ENCODE measurements at places on chromosomes 16 and 17. TPM values are rescaled to one million over a fixed set of nuclear protein-coding genes. Genes with fewer than 3 reads are reported as not detected.

- H3K27me3 ChIP-seq: no peaks in the 10 kb centered on the region
- peaks cover 5% of the 10 kb centered on the region for H3K4me1 ChIP-seq
- DNase-seq: no peak
These were observed 7.1 kb downstream of the GIT1 start for GRCh38 chr17:29582254-29582765.

Gene TNK1
- 9.3 TPM for total RNA-seq

Gene NEURL4
- total RNA-seq: 44.7 TPM

Gene SSTR5
- total RNA-seq: 6.7 TPM

- no peaks in the 10 kb centered on the region for H3K4me1 ChIP-seq
- no peak overlapping the region for H3K27ac ChIP-seq
- DNase-seq: no peak
- no peaks in the 10 kb centered on the region for H3K36me3 ChIP-seq
- H3K27me3 ChIP-seq: no peaks in the 10 kb centered on the region
These were observed 55.2 kb downstream of the ACTG1 start for GRCh38 chr17:81457401-81457800.

Gene KCNJ16
- total RNA-seq: 281 TPM

Gene SULT1A1
- 20.7 TPM for total RNA-seq

Gene LGALS9B
- not detected for total RNA-seq

GRCh38 chr17:5500589-5501391 lies 14.4 kb downstream of the MIS12 start:
- H3K27me3 ChIP-seq: no peaks in the 10 kb centered on the region
- H3K27ac ChIP-seq: no peak overlapping the region
- no peak overlapping the region for H3K4me3 ChIP-seq
- no peaks in the 10 kb centered on the region for H3K36me3 ChIP-seq
- DNase-seq: peak; percentile 98

DNA sequence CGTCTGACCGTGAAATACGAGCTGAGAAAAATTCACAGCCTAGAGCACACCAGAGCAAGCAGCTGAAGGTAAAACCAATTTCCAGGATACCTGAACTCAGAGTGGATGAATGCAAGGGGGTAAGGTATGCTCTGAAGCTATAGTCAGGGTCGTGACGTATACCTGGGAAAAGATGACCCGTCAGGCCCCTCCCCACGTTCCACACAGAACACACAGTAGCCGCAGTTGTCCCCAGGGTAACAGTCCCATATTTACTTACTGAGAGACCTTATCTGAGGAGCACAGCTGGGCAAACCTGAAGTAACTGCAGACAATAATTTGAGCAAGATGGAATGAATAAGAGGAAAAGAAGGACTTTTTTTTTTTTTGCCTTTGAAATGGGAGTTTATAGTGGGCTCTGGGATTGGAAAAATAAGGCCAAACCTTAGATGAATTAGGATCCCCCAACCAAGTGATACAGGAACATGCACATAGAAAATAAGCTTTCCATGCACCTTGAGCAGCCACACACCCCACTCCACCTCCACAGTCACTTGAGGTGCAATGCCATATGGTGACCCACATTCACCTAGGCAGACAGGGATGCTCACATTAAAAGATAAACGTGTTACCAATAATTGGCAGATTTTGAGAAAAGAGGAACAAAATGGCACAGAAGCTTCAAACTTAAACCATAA lies 38.0 kb downstream of the ABCA6 start:
- no peaks in the 10 kb centered on the region for H3K27me3 ChIP-seq
- H3K36me3 ChIP-seq: no peaks in the 10 kb centered on the region
- no peak overlapping the region for H3K27ac ChIP-seq
- no peaks in the 10 kb centered on the region for H3K4me1 ChIP-seq
- H3K4me3 ChIP-seq: no peak overlapping the region

- H3K4me1 ChIP-seq: no peaks in the 10 kb centered on the region
- H3K27ac ChIP-seq: no peak overlapping the region
- peak; percentile 51 for DNase-seq
These were observed 407.6 kb downstream of the TMEM114 start for GRCh38 chr16:8182761-8183160.

Gene DUXB
- not detected for total RNA-seq

- peaks cover 3% of the 10 kb centered on the region for H3K4me1 ChIP-seq
- no peak overlapping the region for H3K27ac ChIP-seq
- no peaks in the 10 kb centered on the region for H3K27me3 ChIP-seq
- DNase-seq: no peak
These were observed 16.6 kb downstream of the ZFHX3 start for GRCh38 chr16:73031155-73031866.

Gene TBC1D3I
- 0.41 TPM for total RNA-seq

DNA sequence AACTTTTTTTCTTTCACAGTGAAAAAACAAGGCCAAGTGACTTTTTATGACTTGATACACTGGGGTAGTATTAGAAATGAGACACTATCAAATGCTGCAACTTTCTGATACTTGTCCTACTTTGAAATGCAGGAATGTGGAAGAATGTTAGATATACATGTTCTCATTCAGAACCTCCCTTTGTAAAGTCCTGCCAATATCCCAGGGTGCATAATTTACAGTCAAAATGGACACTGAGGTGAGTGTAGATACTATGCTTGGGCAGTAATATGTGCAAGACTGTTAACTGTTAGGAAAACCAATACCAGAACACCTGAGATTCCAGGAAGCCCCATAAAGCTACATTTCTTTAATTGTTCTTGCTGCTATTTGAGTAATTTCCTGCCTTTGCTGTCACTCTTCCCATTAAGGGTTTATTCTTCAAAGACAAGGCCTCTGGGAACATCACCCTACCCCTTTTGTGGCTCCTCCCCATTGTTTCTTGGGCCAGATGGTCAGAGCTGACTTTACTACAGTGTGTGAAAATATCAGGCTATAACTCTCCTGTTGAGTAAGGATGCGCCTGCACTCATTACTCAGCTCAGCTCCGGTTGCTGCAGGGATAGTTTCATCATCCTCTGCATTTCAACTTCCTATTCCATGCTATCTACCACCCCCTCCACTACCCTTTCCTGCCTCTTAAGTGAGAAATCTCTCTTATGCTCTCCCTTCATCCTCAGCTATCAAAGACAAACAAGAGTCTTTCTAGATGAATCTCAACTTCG lies 48.7 kb downstream of the TMEM100 start:
- no peak overlapping the region for H3K27ac ChIP-seq
- H3K4me1 ChIP-seq: no peaks in the 10 kb centered on the region
- no peaks in the 10 kb centered on the region for H3K27me3 ChIP-seq
- H3K4me3 ChIP-seq: no peak overlapping the region

Gene MEFV
- total RNA-seq: 4.1 TPM

Gene IRF8
- 33.3 TPM for total RNA-seq

Data from kidney (tissue), 22 donors.